CD4-positive, CD25-positive, alpha-beta regulatory T cell (primary cell): ENCODE measurements at places on chromosomes 3 and 15. TPM values are rescaled to one million over a fixed set of nuclear protein-coding genes. Genes with fewer than 3 reads are reported as not detected.

Gene ALAS1
- polyA plus RNA-seq: 27.7 TPM

Gene XCR1
- not detected for polyA plus RNA-seq

Gene PLA2G4D
- polyA plus RNA-seq: not detected

Gene TTLL13
- 0.13 TPM for polyA plus RNA-seq

Gene COMMD4
- polyA plus RNA-seq: 65.7 TPM

Gene CDHR4
- polyA plus RNA-seq: not detected

Gene SNTN
- not detected for polyA plus RNA-seq

Gene GPR27
- polyA plus RNA-seq: 0.81 TPM

Gene LSMEM2
- polyA plus RNA-seq: not detected

Gene MNS1
- not detected for polyA plus RNA-seq

Gene C3orf49
- polyA plus RNA-seq: not detected
